Colonic mucosa (tissue), 4 donors: ENCODE measurements at places on chromosomes 13 and 19. TPM values are rescaled to one million over a fixed set of nuclear protein-coding genes. Genes with fewer than 3 reads are reported as not detected.

ADPRHL1 gene
- total RNA-seq, result 6.2 TPM

DNA sequence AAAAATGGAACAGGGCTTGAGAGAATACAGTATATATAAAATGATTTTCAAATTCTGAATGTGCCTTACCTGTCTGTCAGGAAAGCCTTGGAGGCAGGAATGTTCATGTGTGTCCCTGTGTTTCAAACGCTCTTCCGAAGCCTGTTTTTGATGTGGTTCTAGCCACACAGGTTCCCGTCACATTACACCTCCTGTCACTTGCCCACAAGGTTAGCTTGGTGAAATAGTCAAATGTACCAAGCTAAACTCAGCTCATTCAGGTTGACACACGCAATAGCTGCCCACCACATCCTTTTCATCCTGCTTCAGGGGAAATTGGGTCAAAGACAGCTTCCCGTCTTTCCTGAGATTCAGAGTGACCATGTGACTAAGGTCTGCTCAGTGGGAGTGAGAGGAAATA lies 574.0 kb downstream of the EFNB2 start:
- H3K4me3 ChIP-seq, result no peak overlapping the region
- H3K27me3 ChIP-seq, result no peaks in the 10 kb centered on the region
- no peaks in the 10 kb centered on the region for H3K4me1 ChIP-seq

PSG4 gene
- not detected for total RNA-seq

- H3K4me3 ChIP-seq, result peak overlapping the region; percentile 48
- no peaks in the 10 kb centered on the region for H3K36me3 ChIP-seq
- DNase-seq, result no peak
- no peaks in the 10 kb centered on the region for H3K4me1 ChIP-seq
- H3K27me3 ChIP-seq, result peaks cover 28% of the 10 kb centered on the region
Observed at GRCh38 chr13:110305949-110306339, 1.0 kb downstream of the COL4A1 start.

GRCh38 chr19:13917888-13918406 lies 11.9 kb downstream of the CC2D1A start:
- H3K27ac ChIP-seq, result no peak overlapping the region
- no peak for DNase-seq
- no peaks in the 10 kb centered on the region for H3K4me1 ChIP-seq
- no peaks in the 10 kb centered on the region for H3K27me3 ChIP-seq

DNA sequence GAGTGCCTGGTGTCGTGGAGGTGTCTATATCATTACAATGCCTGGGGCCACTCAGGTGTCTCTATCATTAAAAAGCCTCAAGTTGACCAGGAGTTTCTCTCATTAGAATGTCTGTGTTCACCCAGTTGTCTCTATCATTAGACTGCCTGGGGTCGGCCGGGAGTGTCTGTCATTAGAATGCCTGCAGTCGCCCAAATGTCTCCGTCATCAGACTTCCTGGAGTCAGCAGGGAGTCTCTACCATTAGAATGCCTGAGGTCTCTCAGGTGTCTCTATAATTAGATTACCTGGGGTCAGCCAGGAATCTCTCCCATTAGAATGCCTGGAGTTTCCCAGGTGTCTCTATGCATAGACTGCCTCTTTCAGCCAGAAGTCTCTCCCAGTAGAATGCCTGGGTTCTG lies 1477.6 kb downstream of the UQCRFS1 start:
- H3K27me3 ChIP-seq, result no peaks in the 10 kb centered on the region
- DNase-seq, result no peak
- H3K4me1 ChIP-seq, result no peaks in the 10 kb centered on the region
- no peak overlapping the region for H3K27ac ChIP-seq
- no peak overlapping the region for H3K4me3 ChIP-seq

- no peak for DNase-seq
- no peaks in the 10 kb centered on the region for H3K27me3 ChIP-seq
- no peaks in the 10 kb centered on the region for H3K36me3 ChIP-seq
- no peak overlapping the region for H3K4me3 ChIP-seq
- H3K27ac ChIP-seq, result no peak overlapping the region
Observed at GRCh38 chr13:95184317-95184716, 116.9 kb downstream of the ABCC4 start.

GRCh38 chr19:1265615-1266128 lies 3.5 kb upstream of the CIRBP start:
- peak overlapping the region; percentile 50 for H3K4me3 ChIP-seq
- H3K27me3 ChIP-seq, result no peaks in the 10 kb centered on the region
- H3K36me3 ChIP-seq, result no peaks in the 10 kb centered on the region

DNA sequence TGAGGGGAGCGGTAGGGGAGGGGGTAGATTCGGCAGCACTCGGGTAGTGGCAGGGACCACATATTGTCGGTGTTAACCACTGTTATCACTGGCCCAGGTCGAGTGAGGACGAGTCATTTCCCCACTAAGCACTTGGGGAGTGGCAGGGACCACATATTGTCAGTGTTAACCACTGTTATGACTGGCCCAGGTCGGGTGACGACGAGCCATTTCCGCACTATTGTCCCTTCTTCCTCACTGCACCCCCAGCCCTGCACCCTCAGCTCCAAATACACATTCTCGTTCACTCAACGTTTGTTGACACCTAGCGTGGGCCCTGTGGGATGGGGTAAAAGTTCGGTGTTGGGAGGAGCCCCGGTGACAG lies 467 bp upstream of the CLN5 start:
- no peaks in the 10 kb centered on the region for H3K27me3 ChIP-seq
- H3K36me3 ChIP-seq, result no peaks in the 10 kb centered on the region
- peak overlapping the region; percentile 91 for H3K27ac ChIP-seq
- no peaks in the 10 kb centered on the region for H3K4me1 ChIP-seq

- no peak for DNase-seq
- H3K36me3 ChIP-seq, result no peaks in the 10 kb centered on the region
- no peak overlapping the region for H3K27ac ChIP-seq
- no peaks in the 10 kb centered on the region for H3K27me3 ChIP-seq
- no peaks in the 10 kb centered on the region for H3K4me1 ChIP-seq
Observed at GRCh38 chr19:20278342-20278741, 111.3 kb downstream of the ZNF486 start.

DNA sequence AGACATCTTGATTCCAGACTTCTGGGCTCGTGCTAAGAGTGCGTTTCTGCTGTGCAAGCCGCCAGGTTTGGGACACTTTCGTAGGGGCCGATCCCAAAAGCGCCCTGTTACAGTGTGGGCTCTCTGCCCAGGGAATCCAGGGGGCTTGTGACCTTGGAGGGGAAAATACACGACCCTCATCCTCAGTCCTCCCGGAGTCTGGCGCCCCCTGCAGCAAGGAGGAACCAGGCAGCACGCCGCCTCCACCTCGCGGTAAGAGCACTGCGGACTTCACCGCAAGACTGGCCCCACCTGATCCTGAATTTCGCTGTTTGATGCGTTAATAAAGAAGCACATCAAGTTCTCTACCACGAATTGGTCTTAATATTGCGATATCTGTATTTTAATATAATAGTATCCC lies 5.2 kb downstream of the POLRMT start:
- no peaks in the 10 kb centered on the region for H3K27me3 ChIP-seq
- no peak overlapping the region for H3K27ac ChIP-seq
- DNase-seq, result no peak
- peaks cover 8% of the 10 kb centered on the region for H3K36me3 ChIP-seq
- H3K4me3 ChIP-seq, result no peak overlapping the region
